T-helper 9 cell (primary cell): ENCODE measurements at places on chromosomes 6 and 20.

- no peak for DNase-seq
Observed at GRCh38 chr20:45092898-45093297, 8.0 kb downstream of the KCNS1 start.

- no peak for DNase-seq
Observed at GRCh38 chr6:20879526-20879925, 345.3 kb downstream of the CDKAL1 start.

GRCh38 chr6:139198529-139199288 is 63.8 kb downstream of the HECA start:
- no peak for DNase-seq

DNA sequence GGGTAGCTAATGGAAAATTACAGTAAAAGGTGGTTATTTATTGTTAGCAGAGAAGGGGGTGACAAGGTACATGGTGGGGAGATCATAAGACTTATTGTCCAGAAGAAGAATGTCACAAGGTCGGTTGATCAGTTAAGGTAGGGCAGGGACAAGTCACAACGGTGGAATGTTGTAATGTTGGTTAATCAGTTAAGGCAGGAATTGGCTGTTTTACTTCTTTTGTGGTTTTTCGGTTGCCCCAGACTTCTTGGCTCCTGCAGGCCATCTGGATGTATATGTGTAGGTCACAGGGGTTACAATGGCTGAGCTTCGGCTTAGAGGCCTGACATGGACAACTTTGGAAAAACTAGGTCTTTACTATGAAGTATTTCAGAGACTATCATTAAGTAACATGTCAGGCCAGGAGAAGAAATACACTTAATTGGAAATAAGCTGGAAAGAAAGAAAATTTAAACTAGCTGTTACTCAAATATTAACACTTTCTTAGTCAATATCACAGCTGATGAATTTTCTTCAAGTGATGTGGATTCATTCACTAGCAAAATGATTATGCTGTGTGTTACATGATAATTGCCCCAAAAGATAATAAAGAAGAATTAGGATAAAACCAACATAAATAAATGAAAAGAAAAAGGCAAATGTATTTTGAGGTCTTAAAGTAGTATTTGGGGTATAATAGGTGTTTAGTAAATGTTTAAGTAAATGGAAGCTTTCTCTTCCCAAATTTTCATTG is 4.4 kb downstream of the AIG1 start:
- no peak for DNase-seq

- DNase-seq = no peak
Observed at GRCh38 chr6:137269803-137270202, 50.6 kb upstream of the IFNGR1 start.

GRCh38 chr20:48846516-48847492 is 19.0 kb upstream of the PREX1 start:
- no peak for DNase-seq

GRCh38 chr6:28206928-28207509 is 18.1 kb upstream of the ZSCAN9 start:
- DNase-seq = no peak

GRCh38 chr20:4828830-4829513 is 107.3 kb downstream of the PRND start:
- no peak for DNase-seq

GRCh38 chr20:45350217-45350616 is 2.0 kb upstream of the SDC4 start:
- no peak for DNase-seq

DNA sequence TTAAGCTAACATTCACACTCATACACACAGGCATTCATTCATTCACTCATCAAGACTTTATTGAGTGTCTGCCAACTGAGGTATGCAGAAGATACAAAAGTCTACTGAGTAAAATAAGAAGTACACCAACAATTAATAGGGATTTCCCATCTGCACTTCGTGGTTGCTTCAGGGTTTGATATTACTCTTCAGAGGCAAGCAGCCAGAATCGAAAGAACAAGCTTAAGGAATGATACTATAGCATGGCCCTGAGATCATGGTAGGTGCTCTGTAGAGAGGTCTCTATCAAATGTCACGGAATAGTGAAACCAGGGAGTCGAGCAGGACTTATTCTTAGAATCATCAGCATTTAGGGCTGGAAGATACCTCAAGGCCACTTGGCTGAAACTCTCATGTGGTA is 135.4 kb downstream of the NRN1 start:
- DNase-seq = no peak

DNA sequence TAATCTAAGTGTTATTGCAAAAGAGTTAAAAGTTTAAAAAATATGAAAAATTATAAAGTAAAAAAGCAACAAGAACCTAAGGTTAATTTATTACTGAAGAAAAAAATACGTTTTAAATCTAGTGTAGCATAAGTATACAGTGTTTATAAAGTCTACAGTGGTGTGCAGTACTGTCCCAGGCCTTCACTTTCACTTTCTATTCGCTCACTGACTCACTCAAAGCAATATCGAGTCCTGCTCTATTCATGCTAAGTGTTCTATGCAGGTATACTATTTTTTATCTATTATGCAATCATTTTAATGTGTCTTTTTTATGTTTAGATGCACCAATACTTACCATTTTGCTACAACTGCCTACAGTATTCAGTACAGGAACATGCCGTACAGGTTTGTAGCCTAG is 113.0 kb downstream of the MANEA start:
- no peak for DNase-seq

DNA sequence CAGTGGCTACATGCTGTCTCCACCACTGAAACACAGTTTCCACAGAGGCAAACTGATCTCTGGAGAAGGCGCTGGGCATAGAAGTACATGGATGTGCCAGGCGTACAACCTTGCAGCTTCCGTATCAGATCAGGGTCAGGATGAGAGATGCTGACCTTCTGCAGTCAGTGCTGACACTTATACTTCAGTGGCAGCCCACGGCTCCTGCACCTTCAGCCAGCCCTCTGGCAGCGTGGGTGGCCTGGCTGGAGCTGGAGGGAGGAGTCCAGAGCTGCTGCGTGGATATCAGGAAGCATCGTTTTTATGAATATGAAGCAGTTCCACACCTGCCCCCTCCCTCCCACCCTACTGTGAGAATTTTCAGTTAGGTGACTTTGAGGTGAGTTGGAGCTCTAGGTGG is 149.3 kb downstream of the CFAP61 start:
- DNase-seq = no peak

- DNase-seq = no peak
Observed at GRCh38 chr20:62197801-62198200, 15.0 kb downstream of the MTG2 start.

- DNase-seq = no peak
Observed at GRCh38 chr6:39213195-39213920, 15.9 kb downstream of the KCNK5 start.

GRCh38 chr6:158211273-158212055 is 43.3 kb downstream of the GTF2H5 start:
- DNase-seq = no peak
